ENCODE measurements at places on chromosomes 5 and 9.
A peak's percentile ranks its signal among the peaks of the same experiment; 100 is the strongest.

DNA sequence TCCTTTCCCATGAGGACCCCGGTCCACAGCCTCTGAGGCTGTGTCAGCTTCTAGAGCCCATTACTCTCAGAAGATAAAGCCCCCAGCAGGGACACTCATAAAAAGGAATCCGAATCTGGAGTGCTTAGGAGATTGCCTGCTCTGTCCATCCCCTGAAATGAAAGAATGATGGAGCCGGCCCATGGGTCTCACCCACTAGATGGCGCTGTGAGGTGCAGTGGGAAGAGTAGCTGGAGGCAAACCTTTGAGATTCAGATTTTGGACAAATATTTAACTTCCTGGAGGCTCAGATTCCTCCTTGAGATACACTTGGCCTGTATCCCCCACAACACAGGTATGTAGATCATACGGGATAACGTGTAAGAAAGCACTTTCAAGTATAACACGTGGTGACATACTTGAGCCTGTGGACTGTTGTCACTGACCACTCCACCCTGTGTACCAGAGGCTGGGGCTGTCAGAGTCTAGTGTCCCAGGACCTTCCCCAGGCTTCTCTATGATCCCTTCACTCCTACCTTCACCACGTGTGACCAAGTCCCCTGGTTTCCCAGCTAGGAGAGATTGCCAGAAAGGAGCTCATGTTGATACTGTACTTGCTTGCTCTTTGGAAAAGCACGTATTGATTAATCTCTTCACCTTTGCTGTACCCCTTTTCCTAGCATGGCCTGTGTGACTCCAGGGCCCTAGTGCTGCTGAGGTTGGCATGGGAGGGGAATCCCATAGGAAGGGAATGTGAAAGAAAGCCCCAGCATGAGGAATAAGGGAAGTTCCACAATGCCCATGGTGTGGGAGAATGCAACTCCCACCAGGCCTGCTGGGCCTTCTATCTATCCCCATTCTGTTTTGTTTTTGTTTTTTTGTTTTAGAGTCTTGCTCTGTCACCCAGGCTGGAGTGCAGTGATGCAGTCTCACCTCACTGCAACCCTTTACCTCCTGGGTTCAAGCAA is 32.1 kb downstream of the TRMO start:
- peak; percentile 76 for DNase-seq

- DNase-seq, result no peak
These were observed 91.3 kb upstream of the KIF2A start for GRCh38 chr5:62214701-62215100.

DNA sequence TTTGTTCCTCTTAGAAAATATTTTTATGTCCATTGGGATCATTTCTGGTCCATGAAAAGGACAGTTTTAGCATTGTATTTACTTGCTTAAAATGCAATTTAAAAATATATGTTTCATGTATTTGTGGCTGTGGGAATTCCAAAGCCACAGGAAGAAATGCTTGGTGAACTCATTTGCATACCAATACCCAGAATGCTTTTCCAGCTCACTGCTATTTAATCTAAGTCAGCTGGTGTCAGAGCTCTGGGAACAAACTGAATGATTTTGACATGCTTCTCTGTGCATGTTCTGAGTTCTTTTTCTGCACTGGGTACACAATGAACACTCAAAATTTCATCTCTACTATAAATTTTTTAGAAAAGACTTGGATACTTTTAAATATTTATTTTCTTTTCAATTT is 482.8 kb upstream of the ARRDC3 start:
- no peak for DNase-seq

DNA sequence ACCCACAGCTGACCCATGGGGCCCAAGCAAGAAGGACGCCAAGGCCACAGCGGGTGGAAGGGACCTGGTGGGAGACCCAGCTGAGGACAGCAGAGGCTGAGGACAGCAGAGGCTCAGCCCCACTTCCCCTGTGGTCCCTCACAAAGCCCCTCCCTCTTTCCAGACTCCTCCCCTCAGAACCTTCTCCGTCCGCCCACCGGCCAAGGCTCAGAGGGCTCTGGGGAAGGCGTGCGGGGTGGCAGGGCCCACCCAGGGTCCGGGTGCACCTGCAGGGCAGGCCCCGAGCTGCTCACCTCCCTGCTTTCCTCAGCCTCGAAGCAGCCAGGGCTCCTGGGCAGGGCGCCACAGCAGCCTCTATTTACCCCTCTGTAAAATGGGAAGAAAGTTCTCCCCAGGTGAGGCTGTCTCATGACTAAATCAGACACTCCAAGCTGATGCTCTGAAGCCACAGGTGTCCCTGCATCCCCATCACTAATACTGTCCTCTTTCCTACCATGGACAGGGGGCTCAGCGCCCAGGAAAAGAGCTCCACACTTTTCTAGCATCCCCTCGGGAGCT is 137.9 kb upstream of the PPP1R26 start:
- DNase-seq, result no peak

GRCh38 chr5:170513856-170514525 is 10.2 kb downstream of the KCNIP1 start:
- DNase-seq, result no peak

DNA sequence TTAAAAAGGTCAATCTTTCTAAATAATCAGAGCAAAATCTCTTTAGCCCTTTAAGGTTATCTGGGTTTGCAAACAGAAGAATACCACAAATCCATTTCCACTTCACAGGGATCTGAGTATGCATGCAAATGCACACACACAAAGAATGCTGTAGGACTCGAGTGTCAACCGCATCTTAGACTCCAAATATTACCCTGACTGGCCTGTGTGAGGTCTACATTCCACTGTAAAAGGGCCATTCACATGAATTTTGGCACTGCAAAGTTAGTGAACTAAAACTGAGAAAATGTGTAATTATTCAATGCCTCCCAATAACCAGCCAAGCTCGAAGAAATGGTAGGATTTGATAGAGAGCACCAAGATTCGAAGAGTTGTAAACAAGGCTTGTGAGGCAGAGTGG is 199.9 kb downstream of the AGTPBP1 start:
- no peak for DNase-seq

- no peak for DNase-seq
These were observed 4.9 kb downstream of the AK6 start for GRCh38 chr5:69364414-69364813.

DNA sequence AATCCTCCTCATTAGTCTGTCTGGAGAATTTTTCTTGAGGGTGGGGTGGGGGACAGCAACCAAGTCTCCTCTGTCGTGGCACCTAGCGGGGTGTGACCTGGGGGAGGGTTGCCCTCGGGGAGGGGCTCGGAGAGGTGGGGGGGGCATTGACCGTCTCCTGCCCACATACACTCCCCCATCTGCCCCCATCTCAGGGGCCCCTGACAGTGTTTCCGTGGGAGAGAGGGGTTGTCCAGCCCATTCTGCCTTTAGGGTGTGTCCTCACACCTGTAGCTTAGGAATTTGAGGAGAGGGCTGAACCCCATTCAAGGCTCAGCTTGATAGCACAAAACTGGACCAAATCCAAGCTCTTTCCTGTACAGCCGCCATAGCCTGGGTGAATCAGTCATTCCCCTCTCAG is 5.9 kb upstream of the CXXC5 start:
- DNase-seq, result no peak

GRCh38 chr9:77651203-77651602 is 3.1 kb upstream of the GNA14 start:
- DNase-seq, result no peak

GRCh38 chr5:119031011-119031886 is 39.6 kb upstream of the DMXL1 start:
- DNase-seq, result no peak

- no peak for DNase-seq
These were observed 44.3 kb upstream of the SLC12A7 start for GRCh38 chr5:1156033-1156753.

GRCh38 chr9:128829477-128830251 is at the start of gene SPOUT1:
TSS of gene SPOUT1 (minus strand) at chr9:128829794. CDS start at chr9:128829780, 14 bp downstream.
- DNase-seq, result peak; percentile 94

DNA sequence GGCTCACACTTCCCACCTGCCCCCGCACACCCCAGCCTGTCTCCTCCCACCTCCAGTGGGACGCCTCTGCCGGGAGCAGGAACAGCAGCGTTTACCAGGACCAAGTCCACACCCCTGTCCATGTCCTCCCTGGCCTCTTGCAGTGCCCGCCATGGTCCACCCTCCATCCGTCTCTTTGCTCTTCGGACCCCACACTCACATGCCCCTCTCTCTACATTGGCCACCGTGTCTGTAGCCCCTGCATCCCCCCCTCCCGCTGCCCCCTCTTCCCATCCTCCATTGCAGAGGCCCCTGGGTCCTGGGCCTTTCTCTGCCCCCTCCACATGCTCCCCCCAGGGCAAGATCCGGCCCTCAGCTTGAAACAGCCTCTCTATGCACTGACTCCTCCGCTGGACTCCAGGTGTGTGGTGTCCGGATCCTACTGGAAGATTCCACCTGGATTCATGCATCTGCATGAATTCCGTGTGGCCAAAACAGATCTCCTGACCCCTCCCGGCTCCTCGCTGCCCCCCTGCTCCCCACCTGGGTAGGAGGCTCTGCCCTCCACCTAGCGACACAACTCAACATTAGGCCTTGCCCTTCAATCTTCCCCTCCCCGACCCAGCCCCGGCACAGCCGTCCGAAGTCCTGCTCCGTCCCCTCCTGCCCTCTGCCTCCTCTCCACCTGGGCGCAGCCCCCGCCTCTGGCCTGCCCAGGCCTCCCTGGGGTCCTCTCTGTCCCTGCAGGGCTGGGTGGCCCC is 168.5 kb downstream of the OLFM1 start:
- no peak for DNase-seq

- DNase-seq, result no peak
These were observed at the start of gene IL4 for GRCh38 chr5:132673939-132674630. TSS of gene IL4 (plus strand) at chr5:132673989. CDS start at chr5:132674051, 62 bp downstream.

GRCh38 chr5:124906339-124907097 is 160.1 kb upstream of the ZNF608 start:
- no peak for DNase-seq

GRCh38 chr9:38047301-38048251 is 21.5 kb downstream of the SHB start:
- no peak for DNase-seq

GRCh38 chr9:131433302-131433854 is 39.5 kb downstream of the PRRC2B start:
- DNase-seq, result no peak

DNA sequence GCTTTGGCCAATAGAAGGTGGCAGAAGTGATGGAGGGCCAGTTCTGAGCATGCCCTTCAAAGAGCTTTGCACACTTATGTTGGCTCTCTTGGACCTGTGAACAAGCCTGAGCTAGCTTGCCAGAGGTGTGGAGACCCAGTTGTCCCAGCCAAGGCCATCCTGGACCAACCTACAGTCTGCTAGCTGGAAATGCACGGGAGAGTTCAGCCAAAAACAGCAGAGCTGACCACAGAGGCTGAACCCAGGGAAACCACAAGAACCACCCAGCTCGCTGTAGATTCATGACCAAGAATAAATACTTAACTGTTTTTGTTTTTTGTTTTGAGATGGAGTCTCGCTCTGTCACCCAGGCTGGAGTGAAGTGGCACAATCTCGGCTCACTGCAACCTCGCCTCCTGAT is 65.4 kb upstream of the HAND1 start:
- DNase-seq, result no peak

DNA sequence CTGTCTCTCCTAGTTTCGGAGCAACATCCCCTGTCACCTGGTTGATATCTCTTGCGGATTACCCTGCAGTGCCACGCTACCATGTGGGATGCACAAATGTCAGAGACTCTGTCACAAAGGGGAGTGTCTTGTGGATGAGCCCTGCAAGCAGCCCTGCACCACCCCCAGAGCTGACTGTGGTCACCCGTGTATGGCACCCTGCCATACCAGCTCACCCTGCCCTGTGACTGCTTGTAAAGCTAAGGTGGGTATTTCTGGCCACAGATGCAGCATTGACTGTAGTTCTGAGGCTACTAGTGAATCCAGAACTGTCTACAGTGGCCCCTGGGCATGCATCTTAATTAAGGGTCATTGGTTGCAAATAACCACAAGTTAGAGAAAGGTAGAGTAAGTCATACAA is 50.8 kb downstream of the AQP7 start:
- DNase-seq, result no peak

GRCh38 chr9:23741351-23741750 is 84.7 kb downstream of the ELAVL2 start:
- no peak for DNase-seq

DNA sequence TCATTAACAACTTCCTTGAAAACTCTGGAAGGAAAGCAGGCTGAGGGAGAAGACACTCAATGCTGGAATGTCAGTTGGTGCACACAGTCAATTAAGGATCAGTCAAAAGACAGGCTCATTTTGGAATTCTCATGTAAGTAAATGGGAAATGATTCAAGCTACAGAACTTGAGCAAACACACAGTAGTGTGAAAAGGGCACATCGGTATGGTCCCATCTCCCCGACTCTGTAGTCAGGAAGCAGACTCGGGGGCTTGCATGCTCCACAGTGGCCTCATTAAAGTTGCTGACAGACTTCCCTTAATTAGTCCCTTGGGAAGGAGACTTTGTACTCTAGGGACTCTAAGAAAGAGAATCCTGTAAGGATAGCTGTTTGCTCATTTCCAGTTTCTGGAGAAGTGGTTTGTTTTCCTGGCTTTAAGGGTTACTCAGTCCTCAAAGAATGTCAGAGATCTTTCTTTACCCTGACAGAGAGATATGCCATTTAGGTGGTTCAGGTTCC is 339.2 kb downstream of the ADAMTS6 start:
- no peak for DNase-seq

- DNase-seq, result no peak
These were observed 14.9 kb upstream of the CARD19 start for GRCh38 chr9:93081081-93081529.

DNA sequence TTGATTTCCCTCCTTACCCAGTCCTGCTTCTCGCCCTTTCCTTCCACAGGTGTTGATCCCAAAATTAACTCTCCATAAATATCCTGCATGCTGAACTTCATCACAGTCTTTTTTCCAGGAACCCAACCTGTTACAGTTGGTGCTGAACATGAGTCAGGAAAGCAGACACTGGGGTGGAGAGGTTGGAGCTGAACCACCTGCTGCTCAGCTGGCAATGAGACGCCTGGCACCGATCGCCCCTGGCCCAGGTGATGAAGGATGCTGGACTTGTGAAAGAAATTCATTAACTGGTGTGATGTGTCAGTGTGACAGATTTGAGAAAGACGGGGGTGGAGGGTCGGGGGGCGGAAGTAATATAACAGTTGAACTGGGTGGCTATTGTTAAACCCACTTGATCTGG is 30.6 kb downstream of the CPLX2 start:
- DNase-seq, result no peak

- no peak for DNase-seq
These were observed 395.2 kb upstream of the KIF2A start for GRCh38 chr5:61910771-61911170.

- DNase-seq, result no peak
These were observed 75.7 kb downstream of the WNK2 start for GRCh38 chr9:93259490-93260262.

DNA sequence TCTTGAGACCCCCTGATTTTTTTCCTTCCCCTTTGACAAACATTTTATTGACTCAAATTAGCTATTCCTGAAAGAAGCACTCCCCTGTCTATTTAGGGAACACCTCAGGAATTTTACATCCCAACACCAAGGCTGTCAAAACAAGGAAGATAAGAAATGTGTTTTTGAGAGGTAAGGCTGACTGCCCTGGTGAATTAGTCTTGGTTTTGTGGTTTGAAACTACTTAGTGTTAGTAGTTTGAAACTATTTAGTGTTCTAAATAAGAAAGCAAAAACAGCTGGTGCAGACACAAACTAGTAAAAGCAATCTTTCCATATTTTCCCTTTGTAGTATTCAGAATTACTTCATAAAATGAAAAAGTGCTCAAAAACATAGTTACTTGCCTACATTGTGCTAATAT is 120.7 kb downstream of the PCSK1 start:
- DNase-seq, result no peak

- DNase-seq, result no peak
These were observed 52.9 kb upstream of the ANGPTL2 start for GRCh38 chr9:127175319-127175715.

Data from stimulated activated CD4-positive, alpha-beta T cell treated with anti-CD3 and anti-CD28 coated beads, Interleukin-2, amount 100 ng/mL, for 24 hours (primary cell).